ENCODE measurements at places on chromosomes 1 and 21.

DNA sequence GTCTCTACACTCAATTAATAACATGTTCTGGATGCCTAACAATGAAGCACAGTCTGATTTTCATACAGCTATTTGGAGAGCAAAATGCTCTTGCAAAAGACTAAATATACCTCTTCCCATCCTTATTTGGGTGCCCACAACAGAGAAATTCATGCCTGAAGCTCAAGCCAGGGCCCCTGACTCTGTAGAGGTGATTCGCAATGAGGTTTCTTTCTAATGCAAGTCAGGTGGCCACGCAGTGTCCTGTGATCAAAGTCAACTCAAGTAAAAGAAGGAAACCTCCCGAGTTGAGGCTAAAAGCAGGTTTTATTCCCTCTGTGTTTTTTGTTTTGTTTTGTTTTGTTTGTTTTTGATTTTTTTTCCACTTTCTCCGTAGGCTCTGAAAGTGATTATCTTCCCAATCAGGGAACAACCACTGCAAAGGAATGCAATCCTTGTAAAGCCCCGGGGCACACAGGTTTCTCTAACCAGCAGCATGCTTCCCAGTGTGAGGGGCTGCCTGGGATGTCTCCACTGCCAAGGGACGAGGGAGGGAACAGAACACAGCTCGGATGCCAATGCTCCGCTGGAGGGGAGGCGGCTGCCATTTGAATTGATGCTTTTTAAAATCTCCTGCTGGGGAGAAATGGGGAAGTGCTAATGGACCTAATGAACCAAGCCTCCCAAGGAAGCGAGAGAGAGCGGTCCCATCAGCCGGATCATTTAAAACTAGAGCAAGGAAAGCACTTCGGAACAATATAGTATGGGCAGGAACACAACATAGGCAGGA is 73.8 kb upstream of the SSX2IP start:
- DNase-seq, result no peak

DNA sequence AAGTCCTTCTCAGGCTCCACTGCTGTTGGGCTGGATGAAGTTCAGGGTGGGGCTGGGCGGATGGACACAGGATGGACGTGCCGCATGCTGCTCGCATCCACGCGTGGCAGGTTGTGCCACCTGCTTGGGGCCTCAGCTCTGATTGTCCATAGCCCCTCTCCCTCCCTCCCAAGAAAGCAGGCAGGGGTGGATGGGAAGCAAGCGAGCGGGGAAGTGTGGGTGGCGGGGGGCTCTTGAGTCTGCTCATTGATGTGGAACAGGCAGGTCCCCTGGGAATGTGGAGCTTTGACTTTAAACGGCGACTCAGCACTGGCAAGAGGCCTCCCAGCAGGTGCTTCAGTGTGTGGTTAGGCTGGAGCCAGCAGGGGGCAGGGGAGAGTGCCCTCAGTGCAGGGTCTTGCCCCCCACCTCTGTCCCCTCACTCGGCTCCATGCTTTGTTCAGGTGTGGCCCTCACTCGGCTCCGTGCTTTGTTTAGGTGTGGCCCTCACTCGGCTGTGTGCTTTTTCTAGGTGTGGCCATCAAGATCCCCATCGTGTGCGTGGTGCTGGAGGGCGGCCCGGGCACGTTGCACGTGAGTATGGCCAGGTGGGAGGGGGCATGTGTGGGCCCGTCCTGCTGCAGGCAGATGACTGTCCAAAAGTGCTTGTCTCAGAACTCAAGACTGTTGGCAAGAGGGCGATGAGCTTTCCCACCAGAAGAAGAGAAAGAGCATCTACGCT is 23.9 kb downstream of the TRPM2 start:
- no peak for DNase-seq

DNA sequence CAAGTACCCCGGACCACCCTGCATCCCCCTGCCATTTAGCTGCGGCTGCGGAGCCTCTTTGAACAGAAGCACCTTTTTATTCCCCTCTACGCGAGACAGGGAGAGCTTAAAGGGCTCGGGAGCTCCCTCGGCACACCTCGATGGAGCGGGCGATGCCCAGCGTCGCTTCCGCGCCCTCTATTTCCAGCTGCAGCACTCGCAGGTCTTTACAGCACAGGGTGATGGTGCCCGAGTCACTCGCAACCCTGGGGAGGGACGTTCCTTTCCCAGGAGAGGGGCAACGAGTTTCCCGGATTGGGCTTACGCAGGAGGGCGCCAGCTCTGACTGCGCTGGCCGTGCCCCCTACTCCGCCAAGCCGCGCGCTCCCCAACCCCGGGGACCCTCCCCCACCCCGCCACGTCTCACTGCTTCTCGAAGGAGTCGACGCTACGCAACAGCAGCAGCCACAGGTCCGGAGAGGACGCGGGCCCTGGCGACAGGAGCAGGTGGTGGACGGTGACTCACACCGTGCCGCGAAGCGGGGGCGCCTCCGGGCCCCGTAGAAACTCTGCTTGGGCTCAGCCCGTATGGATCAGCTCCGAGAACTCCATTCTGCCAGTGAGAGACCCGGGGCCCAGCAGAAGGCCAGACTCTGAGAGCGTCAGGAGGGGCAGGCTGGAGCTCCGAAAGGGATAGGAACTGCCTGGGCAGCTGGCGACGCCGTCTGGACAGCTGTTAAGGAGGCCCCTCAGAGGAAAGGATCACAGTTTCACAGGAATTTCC is 5.8 kb upstream of the FAM167B start:
- no peak for DNase-seq

DNA sequence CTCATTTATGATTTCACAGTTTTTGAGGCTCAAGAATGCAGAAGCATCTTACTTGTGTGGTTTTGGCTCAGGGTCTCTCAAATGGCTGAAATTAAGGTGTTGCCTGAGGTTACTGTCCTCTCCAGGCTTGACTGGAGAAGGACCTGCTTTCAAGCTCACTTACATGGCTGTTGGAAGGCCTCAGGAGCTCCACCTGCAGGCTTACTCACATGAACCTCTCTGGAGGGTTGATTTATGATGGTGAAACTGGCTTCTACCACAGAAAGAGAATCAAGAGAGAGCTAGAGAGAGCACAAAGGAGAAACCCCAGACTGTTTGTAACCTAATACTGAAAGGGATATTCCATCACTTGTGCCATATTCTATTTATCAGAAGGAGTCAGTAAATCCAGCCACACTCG is 6.2 kb upstream of the KCNK2 start:
- DNase-seq, result no peak

DNA sequence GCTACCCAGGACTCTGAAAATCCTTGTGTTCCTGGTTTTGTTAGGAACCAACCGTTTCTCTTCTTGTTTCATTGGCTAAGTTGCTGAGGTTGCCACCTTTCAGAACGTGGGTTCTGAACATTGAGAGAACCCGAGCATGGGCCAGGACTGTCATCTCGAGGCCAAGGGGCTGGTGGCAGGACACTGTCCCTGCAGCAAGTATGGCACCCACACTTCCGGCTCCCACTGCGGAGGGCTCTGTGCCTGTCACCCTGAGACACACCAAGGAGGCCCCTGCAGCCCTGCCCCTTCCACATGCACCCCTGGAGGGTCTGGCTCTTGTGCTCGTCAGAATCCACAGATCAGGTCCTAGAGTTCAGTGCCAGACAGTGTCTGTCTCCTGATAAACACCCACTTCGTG is 39.1 kb upstream of the LRRC3 start:
- no peak for DNase-seq

DNA sequence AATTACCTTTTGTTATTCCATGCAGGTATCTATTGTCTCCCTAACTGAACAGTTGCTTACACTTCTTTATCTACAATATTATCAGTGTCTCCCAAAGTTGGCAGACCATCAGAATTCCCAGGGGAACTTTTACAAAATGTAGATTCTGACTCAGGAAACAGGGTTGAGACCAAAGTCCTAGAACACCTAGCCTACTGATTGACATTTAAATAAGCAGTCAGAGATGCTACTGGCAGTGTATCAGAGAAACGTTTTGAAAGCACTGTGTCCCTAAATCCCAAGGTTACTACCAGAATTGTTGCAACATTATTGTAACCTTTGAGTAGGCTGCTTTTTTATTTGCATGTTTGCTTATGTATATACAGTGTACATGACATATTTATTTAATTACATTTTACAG is 1.8 kb upstream of the F5 start:
- DNase-seq, result no peak

GRCh38 chr21:45366931-45367401 is 38.0 kb upstream of the COL18A1 start:
- no peak for DNase-seq

- no peak for DNase-seq
Measured at GRCh38 chr1:74933500-74933899, 200.5 kb downstream of the TYW3 start.

DNA sequence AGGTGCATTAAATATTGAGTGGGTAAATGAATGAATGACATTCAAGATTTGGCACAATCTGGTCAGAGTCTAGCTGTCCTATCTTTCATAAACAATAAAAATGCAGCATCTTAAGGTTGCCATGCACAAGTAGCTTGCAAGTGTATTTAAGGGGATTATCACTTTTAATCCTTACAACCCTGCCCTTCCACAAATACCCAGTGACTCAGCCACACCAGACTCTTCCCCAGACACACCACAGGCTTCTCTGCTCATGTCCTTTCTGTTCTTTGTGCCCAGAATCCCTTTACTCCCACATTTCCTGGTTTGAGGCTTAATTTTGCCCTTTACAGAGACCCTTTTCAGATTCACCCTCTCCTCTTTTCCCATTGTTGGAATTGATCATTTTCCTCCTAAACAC is 59.8 kb downstream of the KIRREL1 start:
- no peak for DNase-seq

- DNase-seq, result no peak
Measured at GRCh38 chr1:75611014-75611413, at the start of gene SLC44A5. Gene SLC44A5, minus strand, starts transcription at chr1:75611114. Its CDS starts 69,667 bp downstream, at chr1:75541447.

- no peak for DNase-seq
Measured at GRCh38 chr1:150121236-150121862, 28.4 kb upstream of the PLEKHO1 start.

GRCh38 chr21:41808094-41808493 is 41.2 kb upstream of the RIPK4 start:
- no peak for DNase-seq

- DNase-seq, result no peak
Measured at GRCh38 chr1:119814288-119814687, 3.0 kb upstream of the REG4 start.

- no peak for DNase-seq
Measured at GRCh38 chr1:19206947-19207346, 3.1 kb downstream of the UBR4 start.

DNA sequence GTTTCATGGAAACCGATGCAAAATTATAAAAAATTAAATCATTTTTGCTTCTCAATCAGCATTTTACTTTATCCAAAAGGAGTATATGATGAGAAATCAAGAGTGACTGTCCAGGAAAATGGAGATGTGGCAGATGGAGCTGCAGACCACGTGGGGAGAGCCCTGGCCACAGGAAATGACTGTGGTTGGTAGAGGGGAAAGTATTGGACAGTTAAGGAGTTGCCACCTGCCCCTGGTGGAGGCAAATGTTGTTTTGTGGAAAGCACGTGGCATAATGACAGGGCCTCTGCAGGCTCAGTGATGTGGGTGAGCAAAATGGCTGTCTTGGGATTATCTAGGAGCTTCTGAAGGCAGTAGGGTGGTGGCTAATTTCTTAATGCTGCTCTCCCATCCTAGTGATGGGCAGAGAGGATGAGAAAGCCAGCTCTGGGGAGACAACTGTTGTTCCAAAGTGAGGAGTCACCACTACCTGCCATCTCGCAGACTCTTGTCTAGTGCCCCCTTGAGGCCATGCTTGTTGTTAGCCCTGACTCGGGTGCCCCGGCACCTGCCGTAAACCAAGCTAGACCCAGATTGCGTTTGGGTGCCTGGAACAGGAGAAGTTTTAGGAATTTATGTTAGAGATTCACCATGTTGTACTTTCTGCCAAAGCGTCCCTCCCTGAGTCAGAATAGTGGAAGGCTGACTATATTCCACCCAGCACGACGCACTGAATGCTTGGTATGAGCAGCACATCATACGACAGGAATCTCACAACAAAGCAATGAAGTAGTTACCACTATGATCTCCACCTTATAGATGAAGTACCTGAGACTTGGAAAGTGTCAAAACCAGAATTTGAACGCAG is 144.0 kb downstream of the ROR1 start:
- DNase-seq, result no peak

DNA sequence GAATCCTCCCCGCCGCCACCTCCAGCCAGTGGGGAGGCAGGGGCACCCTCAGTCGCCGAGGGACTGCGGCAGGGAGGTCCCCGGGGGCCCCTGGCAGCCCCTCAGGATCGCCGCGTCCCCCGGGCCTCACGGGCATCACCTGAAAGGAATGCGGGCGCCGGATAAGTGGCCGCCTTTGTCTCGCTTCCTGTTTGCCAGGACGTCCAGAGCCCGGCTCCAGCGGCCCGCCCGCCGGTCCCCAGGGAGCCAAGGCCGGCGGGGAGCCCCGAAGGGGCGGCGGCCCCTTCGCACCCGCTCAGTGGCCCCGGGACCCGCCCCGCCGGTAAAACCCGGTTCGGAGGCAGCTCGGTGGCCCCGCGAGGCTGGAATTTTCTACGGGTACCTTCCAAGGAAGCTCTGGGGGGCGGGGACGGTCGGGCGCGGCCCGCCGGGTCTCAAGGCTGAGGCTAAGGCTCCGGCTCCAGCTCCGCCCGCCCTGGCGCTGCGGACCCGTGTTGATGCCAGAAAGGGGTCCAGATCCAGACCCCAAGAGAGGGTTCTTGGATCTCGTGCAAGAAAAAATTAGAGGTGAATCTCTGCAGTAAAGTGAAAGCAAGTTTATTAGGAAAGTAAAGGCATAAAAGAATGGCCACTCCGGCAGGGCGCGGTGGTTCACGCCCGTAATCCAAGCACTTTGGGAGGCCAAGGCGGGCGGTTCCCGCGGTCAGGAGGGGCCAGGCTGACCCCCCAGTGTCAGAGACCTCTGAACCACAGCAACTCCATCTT is 12.6 kb downstream of the TINAGL1 start:
- DNase-seq, result no peak

DNA sequence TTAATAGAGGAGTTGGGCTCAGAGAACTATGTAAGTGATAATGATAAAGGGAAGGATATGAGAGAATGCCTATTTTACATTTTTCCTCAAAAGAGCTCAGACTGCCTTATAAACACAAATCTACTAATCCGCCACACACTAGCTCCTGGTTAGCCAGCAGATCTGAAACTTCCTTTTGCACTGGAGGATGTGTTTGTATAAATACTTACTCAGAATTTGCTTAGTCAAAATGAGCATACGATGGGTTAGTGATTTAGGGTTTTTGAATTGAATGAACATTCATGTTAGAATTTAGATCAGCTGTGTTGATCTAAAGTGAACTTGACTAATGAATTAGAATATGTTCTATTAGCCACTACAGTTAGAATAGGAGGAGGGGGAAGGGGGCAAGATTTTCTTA is 9.1 kb upstream of the IER5 start:
- DNase-seq, result no peak

- DNase-seq, result no peak
Measured at GRCh38 chr1:216221260-216221700, 202.0 kb downstream of the USH2A start.

DNA sequence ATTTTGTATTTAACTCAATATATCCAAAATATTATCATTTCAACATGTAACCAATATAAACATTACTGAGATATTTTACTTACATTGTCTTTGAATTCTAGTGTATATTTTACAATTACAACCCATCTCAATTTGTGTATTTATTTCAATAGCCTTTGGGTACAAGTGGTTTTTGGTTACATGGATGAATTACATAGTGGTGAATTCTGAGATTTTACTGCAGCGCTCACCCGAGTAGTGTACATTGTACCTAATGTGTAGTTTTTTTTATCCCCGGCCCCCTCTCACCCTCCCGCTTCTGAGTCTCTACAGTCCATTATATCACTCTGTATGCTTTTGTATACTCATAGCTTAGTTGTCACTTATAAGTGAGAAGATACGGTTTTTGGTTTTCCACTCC is 117.0 kb upstream of the GALNT2 start:
- no peak for DNase-seq

Data from activated CD8-positive, alpha-beta memory T cell treated with anti-CD3 and anti-CD28 coated beads for 1 hour (primary cell).